ENCODE measurements at places on chromosomes 2 and 18.
A peak's percentile ranks its signal among the peaks of the same experiment; 100 is the strongest.

- DNase-seq, result peak; percentile 46
These were observed 83.0 kb upstream of the ZNF532 start for GRCh38 chr18:58781627-58782194.

DNA sequence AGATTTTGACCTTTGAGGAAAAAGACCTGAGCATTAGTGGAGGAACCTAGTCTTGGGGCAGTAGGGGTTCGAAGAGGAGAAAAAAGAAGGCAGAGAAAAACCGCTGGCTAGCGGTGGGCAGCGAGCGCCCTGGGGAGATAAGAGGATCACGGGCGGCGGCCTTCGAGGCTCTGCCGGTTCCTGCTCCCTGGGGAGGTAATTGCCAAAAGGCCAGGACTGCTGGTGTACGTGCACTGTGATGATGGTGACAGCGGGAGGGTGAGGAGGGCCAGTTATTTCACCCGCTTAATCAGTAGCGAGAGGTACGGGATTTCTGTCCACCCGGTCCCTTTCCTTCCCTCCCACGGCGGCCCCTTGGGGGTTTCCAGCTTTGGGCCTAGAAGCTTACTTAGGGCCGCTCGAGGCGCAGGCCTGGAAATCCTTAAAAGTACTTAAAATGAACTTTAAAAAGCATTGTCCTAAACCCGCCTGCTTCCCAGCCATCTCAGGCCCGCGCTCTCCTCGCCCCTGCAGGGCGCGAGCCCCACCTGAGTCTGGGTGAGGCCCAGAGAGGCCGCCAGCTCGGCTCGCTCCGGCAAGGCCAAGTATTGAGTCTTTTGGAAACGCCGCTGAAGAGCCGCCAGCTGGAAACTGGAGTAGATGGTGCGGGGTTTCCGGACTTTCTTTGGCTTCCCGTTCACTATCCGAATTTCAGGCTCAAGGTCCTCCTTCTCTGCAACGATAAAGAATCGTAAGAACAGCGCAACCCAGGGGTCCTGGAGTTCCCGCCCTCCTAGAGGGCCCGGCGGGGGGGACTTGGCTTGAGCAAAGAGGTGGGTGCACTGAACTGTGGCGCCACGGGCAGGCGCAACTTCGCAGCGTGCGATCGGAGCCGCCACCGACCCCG, 1.5 kb downstream of the DLX2 start:
- no peak for DNase-seq

DNA sequence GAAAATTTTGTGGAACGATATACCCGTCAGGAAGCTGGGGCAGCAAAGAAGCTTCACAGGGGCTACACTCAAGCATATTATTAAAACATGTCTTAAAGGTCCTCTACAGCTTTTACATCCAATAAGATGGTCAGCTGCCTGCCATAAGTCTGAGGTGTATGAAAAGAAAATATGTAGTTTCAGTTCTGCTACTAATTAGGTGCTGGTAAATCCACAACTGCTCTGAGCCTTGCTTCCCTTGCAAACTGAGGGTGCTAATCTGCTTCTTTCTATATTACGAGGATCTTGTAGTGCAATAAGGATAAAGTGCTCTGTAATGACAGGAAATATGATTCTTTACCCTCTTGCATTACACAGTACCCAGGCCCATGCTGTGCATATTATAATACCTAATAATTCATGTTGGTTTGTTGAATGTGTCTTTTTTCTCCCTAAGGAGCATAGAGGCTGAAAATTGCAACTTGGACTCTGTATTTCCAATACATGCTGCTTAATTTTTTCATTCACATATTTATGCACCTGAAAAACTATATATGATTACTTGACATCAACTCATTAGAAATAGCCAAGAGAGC, 14.5 kb upstream of the SLC8A1 start:
- no peak for DNase-seq

DNA sequence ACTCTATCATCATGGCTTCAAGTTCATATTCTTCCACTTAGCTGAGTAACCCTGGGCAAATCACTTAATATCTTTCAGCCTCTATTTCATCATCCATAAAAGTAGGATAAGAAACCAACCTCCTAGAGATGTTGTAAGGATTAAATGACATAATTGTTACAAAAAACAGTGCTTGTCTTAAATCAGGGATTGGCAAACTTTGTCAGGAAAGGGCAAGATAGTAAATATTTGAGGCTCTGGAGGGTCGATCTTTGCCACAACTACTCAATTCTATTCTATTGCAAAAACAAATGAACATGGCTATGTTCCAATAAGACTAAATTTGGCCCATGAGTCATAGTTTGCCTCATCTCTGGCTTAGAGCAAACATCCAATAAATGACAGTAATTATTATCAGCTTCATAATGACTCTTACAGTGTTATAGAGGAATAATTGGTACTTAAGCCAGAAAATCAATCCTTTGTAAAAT, 184.7 kb downstream of the SATB2 start:
- DNase-seq, result no peak

- DNase-seq, result no peak
These were observed 174.0 kb upstream of the SESTD1 start for GRCh38 chr2:179438654-179439053.

GRCh38 chr2:135638825-135639224, 102.8 kb upstream of the UBXN4 start:
- DNase-seq, result no peak

GRCh38 chr2:46498681-46499080, 19.3 kb downstream of the TMEM247 start:
- no peak for DNase-seq

DNA sequence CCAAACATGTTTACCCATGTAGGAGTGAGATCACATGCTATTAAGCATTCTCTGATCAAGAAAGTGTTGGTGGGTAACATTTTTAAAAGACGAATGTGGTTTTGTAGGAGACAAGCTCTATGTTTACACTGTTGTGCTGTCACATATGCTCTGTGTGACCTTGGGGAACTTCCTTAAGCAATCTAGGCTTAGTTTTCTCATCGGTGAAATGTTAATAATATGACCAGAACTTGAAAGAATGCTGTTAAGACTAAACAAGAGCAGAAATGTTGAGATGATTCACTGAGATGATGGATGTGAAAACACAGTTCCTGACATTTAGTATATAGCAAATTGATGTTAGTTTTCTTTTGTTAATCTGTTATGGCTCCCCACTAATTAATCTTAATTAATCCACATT, 860.9 kb upstream of the CNTNAP5 start:
- no peak for DNase-seq

GRCh38 chr2:11646530-11646929, 23.5 kb downstream of the NTSR2 start:
- DNase-seq, result no peak

- DNase-seq, result no peak
These were observed 104.8 kb downstream of the COLEC12 start for GRCh38 chr18:395456-396250.

DNA sequence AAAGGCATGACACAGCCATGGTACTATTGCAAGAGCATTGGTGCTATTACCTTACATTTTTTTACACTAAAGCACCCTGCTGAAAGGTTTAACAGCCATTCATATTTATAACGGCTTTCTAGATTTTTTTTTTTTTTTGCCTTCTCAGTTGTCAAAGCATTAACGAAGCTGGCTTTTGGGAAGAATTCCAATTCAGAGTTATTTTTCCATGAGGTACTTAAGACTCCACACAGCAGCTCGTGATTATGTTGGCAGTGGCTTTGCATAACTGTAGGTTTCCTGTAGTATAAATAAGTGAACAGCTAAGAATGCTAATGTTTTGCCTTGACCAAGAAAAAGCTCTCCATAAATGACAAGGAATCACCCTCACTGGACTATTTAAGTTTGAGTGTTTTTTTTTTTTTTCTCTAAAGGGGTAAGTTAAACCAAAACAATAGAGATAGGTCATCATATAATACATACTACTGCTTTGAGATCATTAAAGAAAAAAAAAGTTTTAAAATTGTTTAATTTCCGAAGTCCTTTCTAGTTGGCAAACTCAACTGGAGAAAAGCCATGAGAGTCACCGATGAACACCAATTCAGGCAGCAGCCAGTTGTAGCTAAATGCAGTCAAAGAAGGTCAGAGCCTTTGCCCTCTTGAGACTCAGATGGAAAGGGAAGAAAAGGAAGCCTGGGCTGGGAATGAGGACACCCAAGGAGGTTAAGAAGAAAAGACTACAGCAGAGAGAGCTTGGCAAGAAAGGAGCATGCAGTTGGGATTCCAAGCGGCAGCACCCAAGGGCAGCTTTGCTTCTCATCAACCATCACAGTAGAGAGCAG, 187.4 kb upstream of the NCKAP5 start:
- no peak for DNase-seq

GRCh38 chr2:80591233-80591632, 286.7 kb upstream of the LRRTM1 start:
- no peak for DNase-seq

DNA sequence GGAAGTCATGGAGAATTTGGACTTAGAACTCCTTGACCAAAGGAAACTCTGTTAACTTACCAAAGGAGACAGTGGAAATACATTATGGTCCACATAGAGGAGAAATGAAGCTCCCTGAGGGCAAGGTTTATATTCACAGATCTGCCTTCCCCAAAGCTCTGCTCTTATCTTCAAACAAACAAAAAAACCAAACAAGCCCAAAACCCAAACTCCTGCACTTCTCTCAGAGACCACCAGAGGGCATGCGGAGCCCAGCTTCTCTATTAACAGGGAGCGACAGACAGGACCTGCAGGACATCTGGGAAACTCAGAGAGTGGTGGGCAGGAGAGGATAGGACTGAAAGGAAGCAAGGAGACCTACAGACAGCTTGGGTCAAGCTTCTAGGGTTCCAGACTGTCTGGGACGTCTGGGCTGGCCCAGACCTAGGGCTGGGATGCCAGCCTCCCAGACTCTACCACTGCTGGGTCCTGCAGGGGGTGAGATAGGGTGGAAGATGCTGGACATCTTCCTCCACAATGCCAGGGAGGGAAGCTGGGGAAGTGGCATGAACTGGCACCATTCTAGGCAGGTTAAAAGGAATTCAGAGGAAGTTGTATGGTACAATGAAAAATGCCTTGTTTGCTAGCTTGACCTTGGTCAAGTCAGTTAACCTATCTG, 4.0 kb upstream of the WNT10A start:
- peak; percentile 36 for DNase-seq

GRCh38 chr2:43074052-43074451, 152.4 kb downstream of the ZFP36L2 start:
- DNase-seq, result no peak

- no peak for DNase-seq
These were observed 167.8 kb downstream of the ACOXL start for GRCh38 chr2:110900191-110900590.

DNA sequence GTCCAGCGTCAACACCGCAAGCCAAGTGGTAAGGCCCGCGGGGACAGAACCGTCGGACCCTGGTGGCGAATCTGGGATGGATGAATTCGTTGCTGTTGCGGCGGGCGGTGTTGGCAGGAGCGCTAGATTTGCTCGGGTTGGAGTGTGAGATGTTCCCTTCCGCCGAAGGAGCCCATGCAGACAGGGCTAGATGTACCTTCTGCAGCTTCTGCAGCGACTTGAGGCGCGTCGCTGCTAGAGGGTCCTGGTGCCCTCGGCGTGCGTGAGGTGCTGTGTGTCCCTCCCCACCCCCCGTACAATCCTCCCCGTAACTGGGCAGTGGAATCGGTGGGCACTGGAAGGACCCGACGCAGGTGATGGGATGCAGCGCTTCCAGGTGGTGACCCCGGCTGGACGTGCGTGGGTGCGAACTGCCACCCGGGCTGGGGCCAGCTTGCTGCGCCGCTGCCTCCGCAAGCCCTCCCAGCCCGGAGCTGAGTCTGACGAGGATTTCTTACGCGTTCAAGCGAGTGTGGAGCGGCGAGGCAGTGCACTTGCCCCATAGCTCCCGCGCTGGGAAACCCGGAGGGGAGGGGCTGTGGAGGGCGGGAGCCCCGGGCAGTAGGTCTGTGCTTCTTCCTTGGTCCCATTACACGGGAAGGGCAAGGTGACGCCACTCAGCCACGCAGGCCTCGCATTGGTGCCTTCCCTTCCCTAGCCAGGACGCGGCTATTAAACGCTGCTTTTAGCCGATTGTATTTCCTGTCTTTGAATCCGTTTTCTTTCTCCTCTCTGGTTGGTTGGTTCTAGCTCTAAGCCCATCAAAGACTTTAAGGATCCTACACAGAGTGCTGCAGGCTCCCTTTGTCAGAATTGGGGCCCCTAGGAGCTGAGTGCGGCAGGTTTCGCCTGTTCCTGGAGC, 34.2 kb downstream of the CHRNA1 start:
- no peak for DNase-seq

- DNase-seq, result no peak
These were observed 260.9 kb upstream of the CWC22 start for GRCh38 chr2:180268006-180268405.

- DNase-seq, result no peak
These were observed 59.2 kb upstream of the PEX13 start for GRCh38 chr2:60958361-60958760.

DNA sequence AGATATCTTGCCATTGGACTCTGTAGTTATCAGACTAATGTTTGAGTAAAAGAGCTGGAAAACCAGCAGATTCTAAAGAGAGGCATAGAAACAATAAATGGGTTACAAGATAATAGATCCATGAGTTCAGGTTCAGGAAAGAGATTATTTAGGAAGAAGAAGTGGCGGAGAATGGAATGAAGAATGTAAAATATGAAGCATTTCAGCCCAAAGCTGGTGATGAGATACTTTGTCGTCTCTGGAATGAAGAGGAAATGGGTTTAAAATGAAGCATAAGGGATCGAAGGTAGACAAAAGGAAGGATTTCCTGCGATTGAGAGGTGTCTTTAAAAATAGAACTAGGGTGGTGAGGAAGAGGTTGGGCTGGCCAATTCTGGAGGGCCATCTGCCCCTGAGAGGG, 36.6 kb downstream of the BCL11A start:
- no peak for DNase-seq

DNA sequence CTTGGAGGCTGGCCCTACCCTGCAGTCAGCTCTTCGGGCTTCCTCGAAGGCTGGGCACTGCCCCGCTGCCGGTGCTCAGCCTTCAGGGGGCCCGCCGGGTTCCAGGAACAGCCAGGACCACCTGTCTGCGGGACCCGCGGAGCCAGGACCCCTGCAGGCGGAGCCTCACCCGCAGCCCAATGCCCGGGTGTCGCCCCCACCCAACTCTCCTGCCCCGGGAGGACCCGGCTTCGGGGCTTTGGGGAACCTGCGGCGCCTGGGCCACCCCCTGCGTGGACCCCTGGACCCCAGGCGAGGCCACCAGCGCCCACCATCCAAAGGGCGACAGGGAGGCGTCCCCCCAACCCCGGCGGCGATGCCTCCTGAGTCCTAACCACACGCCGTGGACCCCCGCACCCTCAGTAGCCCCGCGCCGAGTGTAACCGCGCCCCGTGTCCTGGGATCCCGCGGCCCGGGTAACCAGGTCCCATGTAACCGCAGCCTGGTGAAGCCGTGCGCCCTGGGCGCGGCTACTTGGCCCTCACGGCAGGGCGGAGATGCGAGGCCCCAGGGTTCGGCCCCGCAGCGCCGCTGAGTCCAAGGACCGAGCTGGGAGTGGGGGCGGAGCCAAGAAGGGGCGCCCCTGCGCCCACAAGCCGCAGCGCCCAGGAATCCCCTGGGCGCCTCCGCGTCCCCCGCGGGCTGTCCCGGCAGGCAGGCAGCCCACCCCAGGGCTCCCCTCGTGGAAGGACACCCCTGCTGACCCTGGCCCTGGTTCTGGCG, 11.0 kb upstream of the UBE2F start:
- no peak for DNase-seq
